ENCODE measurements at places on chromosomes 4 and X.

DNA sequence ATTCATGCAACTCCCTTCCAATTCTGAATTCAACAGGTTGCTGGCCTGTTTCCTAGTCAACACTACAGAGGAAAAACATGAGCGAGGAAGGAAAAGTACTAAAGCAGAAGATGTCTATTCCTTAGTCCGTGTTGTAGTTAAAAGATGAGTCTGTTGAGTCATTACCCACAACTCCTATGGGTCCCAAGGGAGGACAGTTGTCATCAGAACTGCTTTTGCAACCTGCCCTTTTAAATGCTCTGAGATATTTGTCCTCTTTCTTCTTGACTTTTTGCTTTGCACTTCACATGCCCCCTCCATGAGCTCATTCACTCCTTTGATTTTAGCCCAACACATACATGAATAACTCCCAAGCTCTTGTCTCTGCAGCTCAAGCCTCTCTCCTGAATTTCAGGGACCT lies 119.2 kb downstream of the CORIN start:
- no peak for DNase-seq

GRCh38 chrX:18682979-18683387 lies 11.1 kb upstream of the RS1 start:
- DNase-seq: no peak

DNA sequence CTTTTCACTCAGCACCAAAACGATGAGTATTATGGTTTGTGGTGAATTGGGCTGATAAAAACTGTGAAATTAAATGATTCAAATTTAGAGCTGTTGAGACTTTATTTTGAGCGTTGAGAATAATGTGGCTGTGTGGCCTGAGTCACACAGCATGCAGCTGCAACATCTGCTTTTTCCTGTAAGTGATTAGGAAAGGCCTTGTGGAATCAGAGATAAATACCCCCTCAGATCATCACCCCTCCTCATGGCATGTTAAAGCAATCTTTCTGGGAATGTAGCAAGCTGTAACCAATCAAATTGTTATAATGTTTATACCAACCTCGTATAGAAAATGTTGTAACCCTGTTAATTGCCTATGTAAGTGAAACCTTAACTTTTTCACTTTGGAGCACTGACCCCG lies 90.0 kb upstream of the GRPR start:
- no peak for DNase-seq

GRCh38 chr4:35516102-35516501 lies 728.2 kb downstream of the ARAP2 start:
- no peak for DNase-seq

DNA sequence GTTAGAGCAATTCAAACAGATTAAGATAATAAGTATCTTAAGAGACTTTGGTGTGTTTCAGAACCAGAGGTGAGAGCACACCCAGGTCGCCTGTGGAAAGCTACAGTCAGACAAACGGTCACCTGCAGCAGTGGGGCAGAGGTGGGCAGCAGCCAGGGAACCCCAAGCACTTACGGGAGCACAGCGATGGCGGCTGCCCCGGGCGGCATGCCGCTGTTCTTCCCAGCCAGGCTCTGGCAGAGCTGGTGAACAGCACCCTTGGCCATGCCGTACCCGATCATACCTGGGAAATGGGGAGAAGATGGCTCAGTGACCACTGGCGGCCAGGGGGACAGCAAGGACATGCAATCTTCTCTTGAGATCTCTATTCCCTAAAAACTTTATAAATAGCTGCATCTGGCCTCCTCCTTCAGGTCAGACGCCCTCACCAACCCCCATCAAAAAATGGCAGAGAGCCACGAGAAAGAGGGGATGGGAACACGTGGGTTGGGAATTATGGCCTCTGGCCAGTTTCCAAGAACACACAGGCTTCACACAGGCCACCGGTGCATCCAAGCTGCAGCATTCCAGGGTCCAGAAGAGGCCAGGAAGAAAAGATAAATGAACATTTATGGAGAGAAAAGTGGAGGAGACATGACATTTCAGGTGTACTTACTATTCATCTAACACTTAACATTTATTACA lies 19.7 kb downstream of the QDPR start:
- DNase-seq: no peak

All from posterior vena cava (tissue), 2 donors.